ENCODE measurements at places on chromosomes 5 and 9.

DNA sequence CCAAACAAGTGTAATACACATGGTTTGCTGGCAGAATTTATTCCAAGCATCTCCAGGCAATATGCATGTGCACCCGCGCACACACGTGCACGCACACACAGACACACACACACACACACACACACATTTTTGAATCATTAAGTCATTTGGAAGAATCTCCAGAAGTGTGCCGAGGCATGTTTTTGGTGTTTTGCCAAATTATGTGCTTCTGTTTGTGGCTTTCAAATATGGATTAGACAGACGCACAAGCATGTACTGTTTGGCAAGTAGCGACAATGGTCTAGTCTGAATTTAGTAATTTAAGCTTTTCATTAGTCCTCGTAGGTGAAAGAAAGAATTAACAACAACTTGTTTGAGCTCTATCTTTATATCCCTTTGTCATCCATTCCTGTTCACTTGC is 36.7 kb downstream of the NFIB start:
- DNase-seq = no peak

DNA sequence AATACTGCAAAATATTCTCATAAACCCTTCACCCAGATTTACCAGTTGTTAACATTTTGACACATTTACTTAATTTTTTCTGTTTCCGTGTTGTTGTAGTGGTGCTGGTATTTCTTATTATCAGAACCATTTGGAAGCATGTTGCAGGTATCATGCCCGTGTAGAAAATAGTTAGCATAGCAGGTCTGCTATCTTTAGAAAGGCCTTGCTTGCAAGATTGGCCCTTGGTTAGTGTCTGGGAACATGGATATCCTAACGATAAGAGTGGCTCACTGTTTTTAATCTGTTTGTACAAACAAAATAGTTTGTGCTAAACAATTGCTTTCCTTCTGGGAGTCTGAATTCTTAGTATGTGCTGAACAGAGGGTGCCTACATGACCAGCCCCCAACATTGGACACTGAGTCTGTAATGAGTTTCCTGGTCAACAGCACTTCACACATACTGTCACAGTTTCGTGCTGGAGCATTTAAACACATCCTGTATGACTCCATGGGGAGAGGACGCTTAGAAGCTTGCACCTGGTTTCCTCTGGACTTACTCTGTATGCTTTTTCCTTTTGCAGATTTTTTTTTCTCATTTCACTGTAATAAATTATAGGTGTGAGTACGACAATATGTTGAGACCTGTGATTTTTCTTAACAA is 66.9 kb downstream of the MAN2A1 start:
- no peak for DNase-seq

DNA sequence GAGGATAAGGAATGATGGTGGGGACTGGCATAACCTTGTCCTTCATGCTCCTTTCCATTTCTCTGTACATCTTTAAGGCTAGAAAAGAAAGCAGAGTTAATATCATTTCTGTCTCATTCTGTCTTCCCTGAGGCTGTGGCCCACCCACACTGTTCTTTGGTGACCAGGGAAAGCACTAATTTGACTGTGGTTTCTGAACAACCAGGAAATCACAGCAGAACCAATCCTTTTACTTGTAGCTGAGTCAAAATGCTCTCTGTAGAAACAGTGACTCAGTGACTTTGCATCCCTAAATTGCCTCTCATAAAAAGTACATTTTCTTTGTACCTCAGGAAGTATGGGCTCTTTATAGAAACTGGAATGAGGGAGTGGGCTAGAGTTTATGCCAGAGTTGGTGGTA is 28.1 kb downstream of the IL33 start:
- peak; percentile 74 for DNase-seq

DNA sequence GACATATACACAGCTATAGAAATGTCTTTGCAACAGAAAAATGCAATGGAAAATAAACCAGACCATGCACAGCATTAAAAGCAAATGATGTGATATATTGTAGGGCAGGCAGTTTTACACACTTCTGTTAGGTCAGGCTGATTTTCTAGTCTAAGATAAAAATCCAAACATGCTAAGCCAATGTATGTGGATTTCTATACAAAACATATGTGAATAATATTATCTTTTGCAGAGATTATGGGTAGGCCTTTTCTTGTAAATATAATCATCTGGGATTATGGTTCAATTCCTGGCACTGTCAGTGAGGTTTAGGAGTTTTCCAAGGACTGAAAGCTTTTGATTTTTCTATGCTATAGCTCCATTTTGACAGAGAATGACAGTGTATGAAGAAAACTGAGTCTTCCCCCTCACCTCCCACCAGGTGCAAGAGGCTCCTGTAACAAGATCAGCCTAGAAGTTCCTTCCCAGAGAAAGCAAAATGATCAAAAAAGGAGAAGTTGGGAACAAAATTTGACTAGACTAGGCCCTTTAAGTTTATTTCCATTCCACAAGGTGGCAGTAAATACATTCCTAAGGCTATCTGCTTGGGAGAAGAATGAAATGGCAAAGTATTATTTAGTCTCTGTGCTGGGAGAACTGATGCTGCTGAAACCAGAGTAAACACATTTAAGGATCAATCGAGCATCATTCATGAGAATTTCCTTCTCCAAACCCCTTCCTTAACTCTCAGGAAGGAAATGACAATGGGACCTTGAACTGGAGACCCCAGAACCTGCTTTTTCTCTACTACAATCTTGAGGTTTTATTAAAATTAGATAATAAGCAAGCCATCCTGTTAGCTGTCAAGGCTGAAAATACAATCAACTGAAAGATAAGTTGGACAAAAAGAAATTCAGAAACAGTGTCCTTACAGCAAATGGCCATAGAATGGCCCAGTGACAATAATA is 133.0 kb upstream of the TUT7 start:
- DNase-seq = no peak

DNA sequence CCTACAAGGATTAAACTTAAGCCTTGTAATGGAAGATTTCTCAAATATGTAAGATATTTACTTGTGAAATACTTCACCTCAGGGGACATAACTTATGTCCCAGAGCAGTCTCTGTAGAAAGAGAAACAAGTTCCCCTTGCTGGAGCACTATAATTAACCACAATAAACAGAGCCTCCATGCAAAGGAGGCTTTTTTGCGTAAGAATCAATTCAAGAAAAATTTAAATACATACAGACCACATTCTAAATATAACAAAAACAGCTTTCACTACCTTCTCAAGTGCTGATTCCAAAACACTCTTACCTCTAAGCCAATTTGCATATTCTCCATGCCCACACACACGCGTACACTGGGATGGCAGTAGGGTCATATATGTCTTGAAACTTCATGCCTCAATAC is 30.7 kb upstream of the CCNB1 start:
- no peak for DNase-seq

GRCh38 chr5:145681216-145681615 is 153.9 kb downstream of the PRELID2 start:
- no peak for DNase-seq

DNA sequence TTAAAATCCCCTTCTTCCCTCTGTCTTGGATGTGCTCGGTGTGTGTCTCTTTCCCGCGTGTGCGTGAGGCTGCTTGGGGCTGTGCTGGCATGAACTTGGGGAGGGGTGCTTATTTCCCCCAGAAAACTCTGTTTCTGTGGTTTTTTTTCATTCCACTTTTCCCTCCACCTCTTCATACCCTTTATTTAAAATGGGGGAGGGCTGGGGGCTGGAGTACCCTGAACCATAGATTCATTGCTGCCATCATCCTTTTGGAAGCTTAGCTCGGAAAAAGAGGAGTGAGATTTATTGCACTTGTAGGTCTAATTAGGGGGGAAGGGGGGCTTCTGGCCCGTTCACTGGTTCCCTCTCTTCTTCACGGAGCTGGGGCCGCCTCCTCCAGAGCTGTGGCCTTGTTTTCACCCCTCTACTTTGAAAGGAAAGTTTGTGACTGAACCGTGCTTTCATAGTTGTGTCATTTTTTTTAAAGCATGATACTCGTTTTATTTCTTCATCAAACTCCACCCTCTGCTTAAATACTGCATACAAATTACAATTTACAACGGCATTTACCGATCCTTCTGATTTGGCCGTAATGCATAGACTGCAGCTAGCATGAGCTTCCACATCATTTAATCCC is 2.9 kb downstream of the NR2F1 start:
- DNase-seq = no peak

DNA sequence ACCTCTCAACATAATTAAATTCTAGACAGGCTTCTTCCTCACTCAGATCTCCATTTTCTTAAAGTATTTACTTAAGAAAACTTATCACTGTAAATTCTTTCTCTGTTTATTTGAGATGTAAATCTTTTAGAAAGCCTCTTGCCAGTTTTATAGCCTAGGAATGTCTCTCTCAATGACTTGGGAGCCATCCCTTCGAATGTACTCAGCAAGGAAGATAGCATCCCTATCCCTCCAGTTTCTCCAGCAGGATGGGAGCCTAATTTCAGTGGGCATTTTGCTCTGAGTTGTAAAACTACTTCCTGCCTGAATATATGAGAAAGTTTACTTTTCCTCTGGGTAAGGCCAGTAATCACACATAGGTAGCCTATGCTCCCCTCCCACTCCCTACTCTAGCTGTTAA is 558.5 kb upstream of the ARRDC3 start:
- no peak for DNase-seq

GRCh38 chr5:91706785-91707520 is 323.8 kb upstream of the ARRDC3 start:
- DNase-seq = no peak

- no peak for DNase-seq
Measured at GRCh38 chr5:117494188-117494587, 919.6 kb upstream of the SEMA6A start.

DNA sequence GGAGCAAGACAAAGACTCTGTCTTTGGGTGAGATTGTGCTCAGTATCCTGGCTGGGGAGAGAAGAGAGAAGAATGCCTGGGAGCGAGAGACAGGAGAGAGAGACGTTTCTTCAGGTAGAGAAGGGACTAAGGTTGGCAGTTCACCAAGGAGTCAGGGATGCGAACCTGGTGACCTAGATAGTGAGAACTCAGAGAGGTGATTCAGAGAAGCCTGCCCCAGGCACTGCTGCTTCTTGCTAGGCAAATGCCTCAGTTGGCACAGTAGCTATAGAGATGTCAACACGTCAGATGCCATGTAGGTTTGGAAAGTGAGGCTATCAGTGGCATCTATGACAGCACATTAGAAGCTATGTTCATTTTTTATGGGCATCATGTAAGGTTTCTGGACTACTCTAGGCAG is 231.6 kb upstream of the VLDLR start:
- no peak for DNase-seq
